ENCODE measurements at places on chromosomes 7 and 10. TPM values are rescaled to one million over a fixed set of nuclear protein-coding genes. Genes with fewer than 3 reads are reported as not detected.

DNA sequence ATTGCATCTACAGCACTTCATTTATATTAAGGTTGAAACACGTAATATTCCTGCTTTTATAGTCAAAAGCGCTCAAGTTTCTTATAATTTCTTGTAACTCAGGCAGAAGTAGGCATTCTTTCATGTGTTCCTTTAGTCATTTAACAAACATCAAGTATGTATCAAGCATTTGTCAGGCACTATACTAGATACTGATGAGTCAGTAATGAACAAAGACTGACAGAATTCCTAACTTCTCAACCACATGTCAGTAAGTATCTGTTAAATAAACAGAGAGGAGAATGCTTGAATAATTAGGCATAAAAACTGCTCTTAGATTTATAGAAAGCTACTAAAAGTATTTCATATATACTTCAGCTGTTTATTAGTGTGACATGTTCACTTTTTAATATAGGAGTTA, 9.9 kb downstream of the CRPPA start:
- no peak for DNase-seq

- DNase-seq, result no peak
Measured at GRCh38 chr7:13062631-13063030, 375.2 kb downstream of the ARL4A start.

GRCh38 chr10:81949283-81949682, 74.3 kb downstream of the NRG3 start:
- DNase-seq, result no peak

- DNase-seq, result no peak
Measured at GRCh38 chr10:812787-813186, 118.7 kb downstream of the LARP4B start.

DNA sequence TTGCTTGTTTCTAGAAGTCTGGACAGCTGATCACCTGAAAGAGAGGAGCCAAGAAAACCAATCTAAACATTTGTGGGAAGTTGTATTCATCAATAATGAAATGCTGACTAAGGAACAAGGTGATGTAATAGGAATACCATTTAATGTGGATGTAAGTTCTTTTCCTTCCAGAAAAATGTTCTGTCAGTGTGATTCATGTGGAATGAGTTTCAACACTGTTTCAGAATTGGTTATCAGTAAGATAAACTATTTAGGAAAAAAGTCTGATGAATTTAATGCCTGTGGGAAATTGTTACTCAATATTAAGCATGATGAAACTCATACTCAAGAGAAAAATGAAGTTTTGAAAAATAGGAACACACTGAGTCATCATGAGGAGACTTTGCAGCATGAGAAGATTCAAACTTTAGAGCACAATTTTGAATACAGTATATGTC, 39.8 kb upstream of the ZNF37A start:
- no peak for DNase-seq

- DNase-seq, result no peak
Measured at GRCh38 chr10:26843736-26844135, 17.0 kb downstream of the ABI1 start.

GRCh38 chr10:43120116-43120928, 17.9 kb upstream of the CSGALNACT2 start:
- peak; percentile 51 for DNase-seq

GRCh38 chr7:157077986-157078644, 60.6 kb upstream of the UBE3C start:
- DNase-seq, result no peak

SLC26A5 gene
- polyA plus RNA-seq, result 0.07 TPM
